ENCODE measurements at places on chromosomes 1 and 21. TPM values are rescaled to one million over a fixed set of nuclear protein-coding genes. Genes with fewer than 3 reads are reported as not detected.

DNA sequence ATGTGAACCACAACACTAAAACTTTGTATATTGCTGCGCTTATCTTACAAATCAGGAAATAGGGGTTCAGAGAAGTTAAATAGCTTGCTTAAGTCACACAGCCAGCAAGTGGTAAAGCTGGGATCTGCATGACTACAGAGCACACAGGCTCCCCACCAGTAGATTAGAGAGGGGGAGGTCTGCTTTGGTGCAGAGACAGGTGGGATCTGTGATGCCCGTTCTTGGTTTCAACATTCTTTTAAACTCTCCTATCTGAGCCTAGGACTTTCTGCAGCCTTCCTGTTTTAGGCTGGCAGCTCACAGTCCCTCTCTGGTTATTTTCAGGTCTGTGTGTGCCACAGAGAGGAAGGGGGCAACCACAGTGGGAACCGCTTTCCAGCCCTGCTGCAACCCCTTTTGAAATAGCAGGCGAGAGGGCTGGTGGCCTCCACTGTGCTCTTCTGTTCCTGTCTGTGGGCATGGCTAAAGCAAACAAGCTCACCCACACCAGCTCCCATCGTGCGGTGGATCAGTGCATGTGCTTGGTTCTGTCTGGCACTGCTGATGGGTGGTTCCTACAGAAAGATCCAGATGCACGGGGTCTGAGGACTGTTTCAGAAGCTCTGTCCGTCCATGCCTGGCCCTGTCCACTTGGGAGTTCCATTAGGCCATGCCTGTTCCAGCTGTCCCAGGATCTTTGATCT is 1.7 kb upstream of the IL6R start:
- H3K36me3 ChIP-seq: no peaks in the 10 kb centered on the region
- H3K4me1 ChIP-seq: peaks cover 13% of the 10 kb centered on the region
- H3K27ac ChIP-seq: no peak overlapping the region
- no peak for DNase-seq
- H3K4me3 ChIP-seq: no peak overlapping the region

GRCh38 chr1:211375146-211375818 is 48.6 kb downstream of the TRAF5 start:
- H3K4me3 ChIP-seq: no peak overlapping the region
- no peak overlapping the region for H3K27ac ChIP-seq
- DNase-seq: no peak
- peaks cover 16% of the 10 kb centered on the region for H3K4me1 ChIP-seq
- no peaks in the 10 kb centered on the region for H3K36me3 ChIP-seq

- no peak overlapping the region for H3K4me3 ChIP-seq
- peaks cover 16% of the 10 kb centered on the region for H3K27me3 ChIP-seq
- no peak overlapping the region for H3K27ac ChIP-seq
Observed at GRCh38 chr1:48677306-48678287, 99.1 kb downstream of the BEND5 start.

- H3K4me3 ChIP-seq: peak overlapping the region; percentile 60
- H3K36me3 ChIP-seq: peaks cover 23% of the 10 kb centered on the region
- peaks cover 24% of the 10 kb centered on the region for H3K4me1 ChIP-seq
- peaks cover 31% of the 10 kb centered on the region for H3K27me3 ChIP-seq
- no peak for DNase-seq
- no peak overlapping the region for H3K27ac ChIP-seq
Observed at GRCh38 chr1:84480650-84481049, 1.6 kb downstream of the RPF1 start.

Gene KRTAP19-1
- not detected for total RNA-seq

Measured in neural crest cell (in vitro differentiated cells).